Stimulated activated CD8-positive, alpha-beta memory T cell treated with anti-CD3 and anti-CD28 coated beads, Interleukin-7, amount 100 ng/mL, for 1 hour (primary cell): ENCODE measurements at places on chromosomes 12 and 14.

DNA sequence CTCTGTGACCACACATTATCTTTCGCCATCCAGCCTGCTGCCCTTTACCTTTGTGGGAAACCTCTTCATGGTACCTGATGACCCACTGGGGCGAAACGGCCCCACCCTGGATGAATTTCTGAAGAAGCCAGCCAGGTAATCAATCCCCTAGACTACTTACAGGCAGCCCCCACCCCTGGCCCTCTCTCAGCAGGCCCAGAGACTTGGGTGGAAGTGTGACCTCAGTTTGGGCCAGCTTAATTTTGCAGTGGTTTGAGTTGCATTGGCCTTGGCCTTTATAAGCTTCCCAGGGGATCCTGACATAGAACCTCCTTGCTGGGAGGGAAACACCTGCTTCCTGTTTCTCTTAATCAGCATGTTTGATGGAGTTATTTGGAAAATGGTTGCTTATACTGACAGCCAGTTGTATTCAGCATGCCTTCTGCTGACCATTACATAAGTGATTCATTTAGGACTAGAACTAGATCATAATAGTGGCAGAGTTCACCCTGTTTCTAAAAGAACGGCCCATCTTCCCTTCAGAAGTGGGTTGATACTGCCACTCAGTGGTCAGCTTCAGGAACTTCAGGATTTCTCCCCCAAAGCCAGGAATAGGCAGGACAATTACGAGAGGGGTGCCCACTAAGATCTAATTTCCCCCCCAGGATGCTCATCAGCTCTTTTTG is 6.1 kb downstream of the SDR39U1 start:
- no peak for DNase-seq

GRCh38 chr12:29783773-29784666 is at the start of gene TMTC1:
TMTC1 (minus strand) TSS chr12:29783942; CDS start chr12:29783751, 191 bp downstream.
- no peak for DNase-seq

- no peak for DNase-seq
Observed at GRCh38 chr12:93226361-93226760, 151.4 kb upstream of the NUDT4 start.

DNA sequence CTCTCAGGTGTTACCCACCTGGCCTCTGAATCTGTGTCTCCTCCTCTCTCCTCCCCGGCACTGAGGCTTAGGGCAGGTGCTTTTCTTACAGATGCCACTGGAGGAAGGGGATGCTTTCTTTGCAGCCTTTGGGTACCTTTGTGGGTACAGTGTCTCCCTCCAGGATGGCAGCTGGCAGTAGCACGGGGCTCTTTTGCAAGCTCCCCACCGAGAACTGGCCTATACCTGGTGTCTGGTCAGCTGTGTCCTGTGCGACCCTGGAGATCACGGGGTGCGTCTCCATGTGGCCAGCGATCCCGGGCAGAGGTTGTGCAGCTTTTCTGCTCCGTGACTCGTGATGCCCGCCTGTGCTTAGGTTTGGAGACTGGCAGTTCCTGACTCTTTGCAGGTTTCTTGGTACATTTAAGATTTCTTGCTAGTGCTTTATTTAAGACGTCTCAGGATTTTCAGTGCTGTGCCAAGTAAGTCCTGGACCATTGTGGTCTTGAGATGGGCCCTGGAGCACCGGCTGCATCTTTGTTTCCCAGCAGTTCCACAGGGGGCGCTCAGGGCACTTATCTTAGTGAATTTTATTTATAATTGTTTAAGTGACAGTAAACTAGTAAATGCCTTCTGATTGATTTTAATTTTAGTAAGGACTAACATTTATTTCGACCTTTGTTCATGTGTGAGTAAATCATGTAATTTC is 68.9 kb downstream of the DDX51 start:
- no peak for DNase-seq

GRCh38 chr12:122366685-122367475 is 55.6 kb downstream of the CLIP1 start:
- no peak for DNase-seq

- DNase-seq: no peak
Observed at GRCh38 chr12:124207049-124207448, 87.8 kb upstream of the RFLNA start.

GRCh38 chr12:122145505-122146330 is 28.3 kb downstream of the IL31 start:
- DNase-seq: no peak

DNA sequence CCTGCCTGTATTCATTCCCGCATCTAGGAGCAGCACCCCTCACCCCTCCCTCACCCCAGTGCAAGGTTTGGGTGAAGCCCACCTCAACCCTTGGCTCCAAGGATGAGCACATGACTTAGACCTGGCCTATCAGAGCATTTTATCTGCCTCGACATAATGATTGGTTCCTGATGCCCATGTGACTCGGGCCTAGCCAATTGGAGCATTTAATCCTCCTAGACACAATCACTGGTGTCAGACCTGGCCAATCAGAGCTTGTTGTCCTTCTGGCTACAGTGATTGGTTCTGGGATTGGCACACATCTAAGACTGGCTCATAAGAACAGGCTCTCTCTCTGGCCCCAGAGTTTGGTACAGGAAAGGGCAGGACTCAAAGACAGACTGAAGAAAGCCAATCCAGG is 73.1 kb upstream of the MYL2 start:
- no peak for DNase-seq

DNA sequence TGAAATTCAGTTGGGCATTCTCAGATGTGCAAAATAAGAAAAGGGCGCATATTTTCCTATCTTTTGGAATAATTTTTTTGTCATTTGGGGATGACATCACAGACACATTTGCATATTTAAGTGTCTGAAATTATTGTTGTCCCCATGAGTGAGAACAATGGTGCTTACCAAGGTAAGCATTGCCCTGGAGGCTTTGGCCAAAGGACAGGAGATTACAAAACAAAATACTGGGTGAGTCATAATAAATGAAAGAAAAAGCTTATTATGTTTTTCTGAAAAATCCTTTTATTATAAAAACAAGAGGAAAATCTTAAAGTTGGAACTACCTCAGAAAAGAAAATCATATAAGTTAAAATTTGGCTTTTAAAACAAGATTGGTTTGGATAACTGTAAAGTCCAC is 254.9 kb downstream of the BTG1 start:
- no peak for DNase-seq

DNA sequence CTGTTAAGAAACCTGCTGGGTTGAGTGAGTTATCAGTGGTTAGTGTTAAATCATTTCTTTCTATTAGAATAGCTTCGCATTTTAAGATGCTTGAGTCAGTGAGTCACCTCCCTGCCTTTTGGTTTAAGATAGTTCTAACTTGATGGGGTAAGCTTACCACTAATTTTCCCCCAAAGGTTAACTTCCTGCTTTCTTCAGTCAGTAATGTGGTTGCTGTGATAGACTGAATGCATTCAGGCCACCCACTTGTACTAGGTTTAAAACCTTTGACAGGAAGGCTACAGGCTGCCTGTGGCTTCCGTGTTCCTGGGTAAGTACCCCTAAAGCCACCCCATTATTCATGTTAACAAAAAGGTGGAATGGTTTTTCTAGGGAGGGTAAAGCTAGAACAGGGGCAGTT is 25.3 kb downstream of the CLEC2A start:
- DNase-seq: no peak

- no peak for DNase-seq
Observed at GRCh38 chr12:108622421-108622820, 11.3 kb downstream of the SELPLG start.

- DNase-seq: no peak
Observed at GRCh38 chr12:88854260-88854659, 274.0 kb upstream of the KITLG start.

DNA sequence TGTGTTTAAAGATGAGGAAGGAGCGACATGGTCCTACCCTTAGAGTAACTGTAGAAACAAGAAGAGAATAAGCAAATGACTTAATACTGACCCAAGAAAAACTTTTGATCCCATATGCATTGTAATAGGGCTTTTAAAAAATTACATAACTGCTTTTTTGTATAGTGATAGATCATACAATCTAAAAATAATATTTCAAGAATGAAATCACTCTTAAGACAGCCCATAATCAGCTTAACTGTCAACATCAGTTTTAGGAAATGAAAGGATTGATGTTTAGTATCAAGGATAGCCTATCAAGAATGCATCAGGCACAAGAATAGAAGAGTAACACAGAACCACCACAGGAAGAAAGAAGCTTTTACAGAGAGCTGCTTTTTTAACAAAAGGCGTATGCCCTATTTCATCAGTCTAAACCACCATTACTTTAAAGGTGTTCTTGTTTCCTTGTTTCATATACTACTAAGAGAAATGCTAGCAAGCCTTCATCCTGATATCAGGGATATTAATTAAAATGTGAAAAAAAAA is 64.5 kb downstream of the MARK3 start:
- no peak for DNase-seq
